ENCODE measurements at places on chromosomes 11 and 22.

GRCh38 chr11:10858439-10859325 is 829 bp upstream of the ZBED5 start:
- DNase-seq, result peak; percentile 86

DNA sequence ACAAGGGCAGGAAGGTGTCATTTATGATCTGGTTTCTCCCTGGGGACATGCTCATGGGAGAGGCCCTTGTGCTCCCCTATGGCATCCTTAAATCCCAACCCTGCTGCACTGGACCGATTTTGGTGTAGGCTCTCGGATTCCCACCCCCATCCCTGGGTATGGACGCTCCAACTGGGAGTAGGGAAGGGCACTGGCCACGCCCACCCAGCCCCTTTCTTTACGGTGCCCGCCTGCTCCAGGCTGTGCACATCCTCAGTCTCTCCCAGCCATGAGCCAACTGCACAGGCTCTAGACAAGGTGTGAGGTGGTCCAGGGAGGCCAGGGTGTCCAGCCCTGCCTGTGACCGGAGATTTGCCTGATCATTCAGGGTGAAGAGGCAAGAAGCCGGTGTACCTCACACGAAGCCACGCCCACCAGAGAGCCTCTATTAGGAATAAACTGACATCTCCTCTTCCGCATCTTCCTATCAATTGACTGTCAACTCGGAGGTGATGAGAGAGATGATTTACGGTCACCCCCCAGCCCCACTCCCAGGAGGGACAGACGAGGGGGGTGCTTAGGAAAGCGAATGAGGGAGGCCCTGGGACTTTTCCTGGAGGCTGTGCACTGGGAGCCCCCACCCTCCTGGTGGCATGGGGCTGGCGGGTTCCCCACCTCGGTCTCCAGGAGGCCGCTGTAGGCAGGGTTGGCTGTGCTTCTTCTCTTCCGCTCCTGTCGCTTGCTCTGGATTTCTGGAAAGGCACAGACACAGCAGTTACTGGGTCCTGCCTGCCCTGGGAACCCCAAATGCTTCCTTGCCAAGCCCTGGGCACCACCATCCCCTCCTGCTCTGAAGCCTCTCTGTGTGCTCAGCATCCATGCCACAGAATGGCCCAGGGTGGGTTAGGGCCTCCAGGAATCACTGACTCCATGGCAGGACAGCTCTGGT is 116.7 kb downstream of the PHF21B start:
- DNase-seq, result no peak

GRCh38 chr11:60790726-60791125 is 5.6 kb downstream of the MS4A10 start:
- no peak for DNase-seq

DNA sequence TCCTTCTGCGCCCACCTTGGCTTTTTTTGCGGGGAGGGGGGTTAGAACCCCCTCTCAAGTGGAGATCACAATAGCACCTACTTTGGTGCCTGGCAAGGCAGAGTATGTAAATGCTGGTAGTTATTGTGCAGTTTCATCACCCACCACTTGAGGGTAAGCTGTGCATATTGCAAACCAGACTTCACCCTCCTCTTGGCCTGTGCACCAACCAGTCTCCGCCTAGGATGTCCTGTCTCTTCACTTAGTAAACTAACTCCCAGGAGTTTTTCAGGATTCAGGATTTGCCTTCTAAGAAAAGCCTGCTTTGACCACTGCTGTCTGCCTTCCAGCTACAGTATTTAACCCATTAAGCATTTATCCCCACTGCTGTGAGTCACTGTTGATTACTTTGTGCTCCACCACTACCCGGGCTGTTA is 2.0 kb upstream of the UBXN1 start:
- DNase-seq, result peak; percentile 50

GRCh38 chr11:12420706-12421105 is 43.3 kb downstream of the PARVA start:
- no peak for DNase-seq

DNA sequence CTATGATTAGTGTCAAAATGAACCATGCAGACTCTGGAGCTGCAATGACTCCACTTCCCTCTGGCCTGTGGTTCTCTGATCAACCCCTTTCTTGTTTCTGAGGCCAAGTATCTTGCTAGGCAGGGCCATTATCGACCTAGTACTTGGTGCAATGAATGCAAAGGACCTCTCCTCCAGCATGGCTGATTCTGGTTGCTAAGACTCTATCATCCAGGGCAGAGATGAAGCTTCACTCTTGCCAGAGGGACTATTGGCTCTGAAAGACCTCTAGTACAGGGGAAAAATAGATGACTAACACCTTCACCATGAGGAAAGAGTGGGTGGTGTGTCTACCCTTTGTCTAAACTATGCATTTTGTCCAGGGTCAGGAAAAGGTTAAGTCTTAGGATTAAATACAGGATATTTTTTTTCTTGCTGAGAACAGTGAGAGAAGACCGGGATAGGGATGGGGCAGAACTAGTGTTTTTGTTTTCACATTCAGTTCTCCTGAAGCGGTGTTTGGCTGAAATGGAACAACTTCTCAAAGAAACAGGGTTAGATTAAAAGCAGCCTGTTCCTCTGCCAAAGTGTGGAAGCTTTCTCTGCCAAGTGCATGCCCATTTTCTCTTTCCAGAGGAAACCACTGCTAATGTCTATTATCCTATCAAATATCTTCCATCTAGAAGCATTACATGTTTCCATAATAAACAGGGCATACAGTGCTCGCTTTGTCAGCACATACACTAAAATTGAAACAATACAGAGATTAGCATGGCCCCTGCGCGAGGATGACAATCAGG is 5.0 kb upstream of the MTFP1 start:
- DNase-seq, result no peak

- no peak for DNase-seq
These were observed 13.7 kb downstream of the ABCC8 start for GRCh38 chr11:17462940-17463339.

- DNase-seq, result no peak
These were observed 76.9 kb upstream of the ANO1 start for GRCh38 chr11:70001246-70001645.

DNA sequence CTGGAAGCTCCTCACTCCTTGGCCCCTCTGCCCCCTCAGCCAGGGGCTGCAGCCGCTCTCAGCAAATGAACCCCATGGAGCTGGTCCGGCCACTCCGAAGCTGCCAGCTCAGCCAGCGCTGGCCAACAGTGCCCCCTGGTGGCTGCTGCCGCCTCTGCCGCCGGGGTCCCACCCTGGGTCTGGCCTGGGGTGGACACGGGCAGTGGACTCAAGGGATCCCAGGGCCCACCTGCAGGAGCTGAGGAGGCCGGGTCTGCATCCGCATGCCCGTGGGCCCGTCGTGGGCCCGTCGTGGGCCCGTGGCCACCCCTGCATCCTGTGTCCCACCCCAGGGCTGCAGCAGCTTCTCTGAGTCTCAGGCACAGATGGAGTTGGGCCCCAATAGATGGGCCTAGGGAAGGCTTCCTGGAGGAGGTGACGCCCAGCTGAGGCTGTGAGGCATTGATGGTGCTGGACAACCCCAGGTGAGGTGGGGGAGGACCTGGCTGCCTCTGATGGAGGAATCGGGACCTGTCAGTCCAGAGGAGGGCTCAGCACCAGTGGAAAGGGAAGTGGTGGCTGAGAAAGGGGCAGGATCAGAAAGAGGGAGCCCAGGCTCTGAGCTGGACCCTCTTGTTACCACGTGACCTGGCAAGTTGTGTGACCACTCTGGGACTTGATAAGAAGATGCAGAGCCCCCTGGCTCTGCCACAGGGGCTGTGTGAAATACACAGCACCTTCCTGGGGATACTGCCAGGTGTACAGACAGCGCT is 522.3 kb downstream of the BRD1 start:
- DNase-seq, result peak; percentile 72

- DNase-seq, result no peak
These were observed 18.9 kb downstream of the MRGPRG start for GRCh38 chr11:3199537-3200295.

GRCh38 chr11:35073691-35074419 is 65.1 kb upstream of the CD44 start:
- DNase-seq, result no peak

GRCh38 chr11:45031912-45032519 is 81.3 kb upstream of the TP53I11 start:
- DNase-seq, result no peak

- peak; percentile 80 for DNase-seq
These were observed at the start of gene SYT13 for GRCh38 chr11:45285930-45286632. Gene SYT13 (minus strand): TSS chr11:45286341. CDS start chr11:45286207, 134 bp downstream.

- DNase-seq, result no peak
These were observed 3.0 kb upstream of the SLCO2B1 start for GRCh38 chr11:75147875-75148263.

DNA sequence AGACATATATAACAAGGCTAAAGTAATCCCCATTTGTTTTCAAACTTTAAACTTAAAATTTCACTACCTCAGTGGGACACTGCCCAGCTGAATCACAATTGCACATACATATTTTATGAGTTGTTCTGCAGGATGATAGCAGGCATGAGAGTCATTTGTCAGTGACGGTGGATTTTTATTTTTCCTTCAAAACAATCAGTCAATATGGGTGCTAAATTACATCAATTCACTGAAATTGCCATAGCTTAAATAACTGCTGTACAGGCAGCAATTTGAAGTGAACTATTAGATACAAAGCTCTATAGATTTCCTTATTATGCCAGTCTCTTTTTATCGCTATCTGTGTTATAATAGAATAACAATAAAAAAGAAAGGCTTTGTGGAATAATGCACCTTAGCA is 784.6 kb upstream of the ANO3 start:
- DNase-seq, result no peak

GRCh38 chr22:23984430-23984829 is 4.5 kb downstream of the GSTT2 start:
- peak; percentile 63 for DNase-seq

GRCh38 chr22:37486224-37486845 is at the start of gene MFNG:
Gene MFNG (minus strand): TSS chr22:37486384. CDS start chr22:37486177, 207 bp downstream.
- DNase-seq, result peak; percentile 60

GRCh38 chr22:46010207-46010867 is 33.4 kb upstream of the WNT7B start:
- no peak for DNase-seq

GRCh38 chr11:33988586-33989370 is 62.8 kb upstream of the CAPRIN1 start:
- no peak for DNase-seq

DNA sequence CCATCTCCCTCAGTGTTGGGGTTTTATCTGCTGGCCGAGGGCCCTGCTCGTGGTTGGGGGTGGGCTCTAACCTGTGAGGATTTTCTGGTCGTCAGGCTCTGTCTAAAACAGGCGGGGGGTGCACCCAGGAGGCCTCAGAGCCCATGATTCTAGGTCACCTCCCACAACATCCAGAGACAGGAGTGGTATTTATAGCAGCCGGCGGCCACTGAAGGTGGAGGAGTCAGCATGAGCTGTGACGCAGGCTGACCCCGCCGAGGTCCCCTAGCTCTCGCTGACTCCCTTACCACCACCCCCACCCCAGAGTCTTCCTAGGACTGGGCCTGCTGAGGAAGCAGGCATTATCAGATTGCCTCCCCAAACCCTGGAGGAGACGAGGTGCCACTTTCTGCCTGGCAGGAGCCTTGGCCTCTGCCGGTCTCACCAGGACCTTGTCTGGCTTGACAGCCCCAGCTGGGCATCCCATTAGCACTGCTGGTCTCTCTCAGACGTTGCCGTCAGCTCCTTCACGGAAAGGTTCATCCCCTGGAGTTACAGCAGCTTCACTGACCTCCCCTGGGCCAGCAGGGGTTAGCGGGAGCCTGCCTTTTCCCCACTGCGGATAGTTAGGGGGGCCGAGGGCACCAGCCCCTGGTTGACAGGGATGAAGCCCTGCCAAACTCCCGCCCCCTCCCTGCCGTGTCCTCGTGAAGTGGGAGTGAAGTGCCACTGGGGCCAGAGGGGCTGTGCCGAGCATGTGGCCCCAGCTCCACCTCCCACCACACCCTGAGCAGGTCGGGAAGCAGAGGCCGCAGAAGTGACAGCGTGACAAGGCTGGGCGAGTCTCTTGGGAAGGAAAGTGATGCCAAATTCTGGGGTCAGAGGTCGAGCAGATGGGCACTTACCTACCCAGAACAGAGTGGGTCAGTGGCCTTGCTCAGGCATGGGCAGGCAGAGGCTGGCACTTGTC is 26.5 kb downstream of the DAGLA start:
- DNase-seq, result no peak

GRCh38 chr11:34610324-34611041 is 10.4 kb upstream of the EHF start:
- no peak for DNase-seq

DNA sequence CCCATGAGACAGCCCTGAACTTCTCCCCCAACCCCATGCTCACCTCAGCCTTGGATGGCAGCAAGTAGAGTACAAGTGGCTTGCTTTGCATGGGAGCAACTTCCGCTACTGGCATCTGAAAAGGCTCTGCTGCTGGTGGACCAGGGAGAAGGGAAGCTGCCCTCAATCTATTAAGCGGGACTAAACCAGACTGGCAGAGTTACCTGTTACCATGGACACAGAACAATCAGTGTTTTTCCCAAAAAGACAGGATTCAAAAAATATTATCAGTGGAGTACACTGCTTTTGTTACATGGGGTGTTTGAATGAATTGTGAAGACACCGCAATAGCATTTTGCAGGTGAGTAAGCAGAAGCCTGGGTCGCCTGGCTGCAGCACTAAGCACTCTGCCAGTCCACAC is 631.4 kb upstream of the B3GAT1 start:
- DNase-seq, result no peak

DNA sequence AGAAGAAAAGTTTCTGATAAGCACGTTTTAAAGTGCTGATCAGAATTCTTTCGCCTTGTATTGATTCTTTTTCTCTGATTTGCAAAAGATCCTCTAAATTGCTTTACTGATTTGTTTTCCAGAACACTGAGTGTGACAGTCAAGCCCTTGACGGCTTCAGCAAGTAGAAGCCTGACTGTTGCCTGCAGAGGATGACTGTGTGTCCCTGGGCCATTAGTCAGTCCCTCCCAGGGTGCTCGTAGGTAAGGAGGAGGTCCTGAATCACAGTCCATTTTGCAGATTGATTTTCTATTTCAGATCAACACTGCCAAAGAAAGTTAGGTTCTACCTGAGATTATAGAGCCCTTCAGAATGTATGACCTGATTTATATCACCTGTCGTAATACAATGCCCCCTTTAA is 38.6 kb upstream of the POGLUT3 start:
- DNase-seq, result no peak

DNA sequence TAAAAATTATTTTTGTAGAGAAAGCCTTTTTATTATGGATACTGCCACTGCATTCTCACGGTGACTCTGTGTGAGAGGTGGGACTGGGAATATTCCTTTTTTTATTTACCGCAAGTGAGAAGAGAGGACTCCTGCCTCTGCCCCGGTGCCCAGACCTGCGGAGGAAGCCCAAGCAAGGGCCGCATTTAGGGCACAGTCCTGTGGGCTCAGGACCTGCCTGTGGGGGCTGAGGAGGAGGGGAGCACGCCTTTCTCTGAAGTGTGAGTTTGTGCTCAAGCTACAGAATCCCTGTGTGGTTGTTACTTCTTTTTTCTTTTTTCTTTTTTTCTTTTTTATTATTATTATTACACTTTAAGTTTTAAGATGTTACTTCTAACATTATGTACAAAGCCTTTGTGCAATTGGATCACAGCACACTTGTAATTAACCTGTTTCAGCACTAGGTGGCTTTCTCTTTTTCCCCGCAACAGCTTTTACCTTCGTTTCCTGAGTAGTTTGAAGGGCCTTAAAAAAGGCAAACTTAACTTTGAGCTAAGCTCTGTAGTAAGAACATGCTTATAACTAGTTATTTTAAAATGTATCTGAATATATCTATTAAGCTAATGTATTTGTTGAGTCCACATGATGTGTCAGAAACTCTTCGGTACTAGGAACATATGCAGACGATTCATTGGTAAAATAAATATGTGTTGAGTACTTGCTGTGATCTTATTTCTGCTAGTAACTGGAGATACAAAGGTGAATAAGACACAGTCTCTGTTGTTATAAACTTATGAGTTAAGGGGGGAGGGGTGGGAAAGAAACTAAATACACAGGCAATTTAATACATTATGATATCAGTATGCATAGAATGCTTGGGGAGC is 18.3 kb downstream of the AMOTL1 start:
- DNase-seq, result peak; percentile 82
